ENCODE measurements at places on chromosomes 7 and 10.

- DNase-seq, result no peak
These were observed 35.8 kb downstream of the VWA2 start for GRCh38 chr10:114274616-114275453.

DNA sequence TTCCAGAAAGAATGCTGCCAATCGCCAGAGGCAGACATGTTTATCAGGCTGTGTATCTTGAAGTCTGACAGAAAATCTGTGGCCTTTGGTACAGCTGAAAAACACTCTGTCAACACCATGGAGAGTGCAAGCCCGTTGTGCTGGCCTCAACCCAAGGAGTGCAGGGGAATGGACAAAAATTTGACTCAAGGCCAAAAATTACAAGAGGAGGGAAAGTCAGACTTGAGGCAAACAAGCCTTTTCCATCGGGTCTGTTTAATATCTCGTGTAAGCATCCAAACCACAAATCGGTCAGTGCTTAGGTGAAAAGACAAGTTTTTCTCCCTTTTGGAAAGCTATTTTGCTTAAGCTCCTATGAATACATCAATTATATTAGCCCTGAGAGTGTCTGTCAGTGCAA, 305.3 kb upstream of the NFE2L3 start:
- DNase-seq, result no peak

DNA sequence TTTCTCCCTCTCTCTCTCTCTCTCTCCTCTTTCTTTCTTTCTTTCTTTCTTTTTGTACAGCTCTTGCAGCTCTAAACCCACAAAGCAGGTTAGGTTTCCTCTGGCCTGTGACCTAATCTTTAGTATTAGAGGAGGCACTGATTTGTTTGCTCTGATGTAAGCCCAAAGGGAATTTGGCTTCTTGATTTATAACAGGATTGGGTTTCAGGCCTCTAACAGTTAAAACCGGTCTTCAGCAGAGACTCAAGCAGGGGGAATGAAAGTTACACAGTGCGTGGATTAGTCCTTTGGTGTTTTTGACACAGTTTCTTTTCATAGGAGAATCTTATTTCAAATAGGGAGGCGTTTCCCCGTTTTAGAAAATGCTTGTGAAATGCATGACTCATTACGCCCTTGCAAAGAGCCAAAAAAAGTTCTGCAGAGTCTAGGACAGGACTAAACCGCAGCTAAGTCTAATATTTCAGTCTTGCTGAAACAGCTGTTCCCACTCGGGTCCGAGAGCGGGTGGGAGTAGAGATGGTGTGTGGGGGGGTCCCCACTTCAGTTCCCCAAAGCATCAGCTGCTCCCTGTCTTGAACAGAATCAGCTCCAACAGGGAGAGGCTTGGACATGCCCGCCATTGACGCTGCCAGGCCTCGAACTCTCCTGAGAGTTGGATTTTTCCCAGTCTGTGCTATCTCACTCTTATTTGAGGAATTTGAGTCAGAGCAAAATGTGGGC, 296.5 kb upstream of the PITRM1 start:
- no peak for DNase-seq

DNA sequence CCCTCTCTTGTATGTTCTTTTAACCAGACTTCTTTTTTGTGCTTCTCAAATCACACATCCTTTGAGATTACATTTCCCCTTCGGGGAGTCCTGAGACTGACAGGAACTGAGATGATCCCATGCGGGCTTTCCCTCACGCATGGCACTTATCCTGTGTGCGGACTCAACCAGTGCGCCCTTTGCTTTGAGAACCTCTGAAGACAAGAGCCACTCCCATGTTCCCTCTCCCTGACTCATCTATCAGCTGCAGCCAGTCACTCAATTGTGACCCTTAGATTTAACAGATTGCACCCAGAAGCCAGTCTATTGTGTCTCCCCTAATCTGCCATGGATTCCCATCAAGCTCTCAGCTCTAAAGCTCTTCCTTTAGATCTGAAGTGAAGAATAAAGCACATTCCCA, 353.9 kb upstream of the MEOX2 start:
- no peak for DNase-seq

DNA sequence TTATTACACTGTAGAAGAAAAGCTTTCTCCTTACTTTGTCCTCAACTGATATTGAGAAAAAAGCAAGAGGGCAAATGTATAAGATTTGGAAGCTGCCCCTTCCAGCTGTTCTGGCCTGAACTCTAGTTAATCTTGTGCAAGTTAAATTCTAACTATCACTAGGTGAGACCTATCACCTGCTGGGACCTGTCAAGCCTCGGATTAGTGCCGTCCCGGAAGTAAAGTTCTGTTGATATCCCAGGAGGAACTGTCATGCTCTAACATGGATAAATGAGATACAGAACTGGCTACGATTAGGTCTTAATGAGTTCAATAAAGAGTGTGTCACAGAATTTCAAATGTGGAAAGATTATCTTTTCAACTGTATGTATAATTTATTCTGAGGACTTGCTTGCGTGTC, 1.2 kb upstream of the BPGM start:
- DNase-seq, result no peak

DNA sequence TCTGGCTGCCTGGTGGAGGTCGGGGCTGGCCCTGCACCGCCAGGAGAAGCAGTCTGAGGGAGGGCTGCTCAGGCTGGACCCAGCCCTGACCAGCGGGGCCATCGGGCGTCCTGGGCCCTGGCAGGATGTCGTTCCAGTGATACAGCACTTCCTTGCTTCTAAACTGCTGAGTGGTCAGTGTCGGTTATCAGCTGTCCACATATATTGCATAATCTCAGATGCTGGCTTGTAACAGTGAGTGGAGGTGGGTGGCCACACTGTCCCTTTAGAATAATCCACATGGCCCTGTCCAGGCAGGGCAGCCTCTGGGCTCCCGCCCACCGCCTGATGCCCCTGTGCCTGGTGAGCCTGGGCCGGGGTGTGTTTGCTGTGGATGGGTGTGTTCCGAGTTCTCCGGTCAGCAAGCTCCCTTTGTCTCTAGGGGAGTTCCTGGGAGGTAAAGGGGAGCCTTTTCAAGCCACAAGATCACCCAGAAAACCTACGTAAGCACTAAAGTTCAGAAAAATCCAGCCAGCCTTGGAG, 86.1 kb downstream of the LHPP start:
- DNase-seq, result no peak

DNA sequence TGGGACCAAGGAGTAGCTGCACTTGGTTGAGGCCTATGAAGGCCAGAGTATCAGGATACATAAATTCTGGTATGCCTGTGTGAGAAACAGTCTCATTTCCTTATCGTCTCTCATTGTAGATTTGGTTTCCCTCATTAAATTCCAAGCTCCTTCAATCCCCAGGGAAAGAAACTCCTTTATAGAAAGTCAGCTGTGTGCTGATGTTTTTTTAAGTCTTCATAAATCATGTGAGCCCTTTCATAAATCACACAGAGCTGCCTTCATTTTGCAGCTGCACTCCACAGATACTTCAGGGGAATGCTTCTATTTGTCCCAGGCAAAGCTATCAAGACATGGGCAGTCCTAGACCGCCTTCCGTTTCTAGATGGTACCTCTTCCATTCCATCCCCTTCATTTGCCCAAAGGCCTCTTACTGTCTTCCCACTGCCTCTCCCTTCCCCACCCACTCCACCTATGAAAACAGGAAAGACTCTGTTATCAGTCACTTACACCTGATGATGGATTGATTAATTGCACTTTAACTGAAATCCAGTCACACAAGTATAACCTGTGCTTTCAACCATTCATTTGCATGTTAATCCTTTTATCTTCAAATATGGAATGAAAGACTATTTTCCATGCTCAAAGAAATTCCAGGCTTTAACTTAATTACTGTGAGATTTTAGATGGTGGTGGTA, 290.2 kb downstream of the C7orf25 start:
- DNase-seq, result no peak

- DNase-seq, result no peak
These were observed 13.1 kb downstream of the SFXN3 start for GRCh38 chr10:101044117-101044516.

- DNase-seq, result no peak
These were observed 12.6 kb downstream of the CNNM2 start for GRCh38 chr10:102930720-102931119.

GRCh38 chr10:92801978-92802872, 46.1 kb upstream of the EXOC6 start:
- DNase-seq, result no peak

GRCh38 chr7:108072116-108072515, 58.0 kb downstream of the LAMB4 start:
- no peak for DNase-seq

GRCh38 chr7:27161214-27161720, 4.1 kb downstream of the HOXA9 start:
- DNase-seq, result no peak

GRCh38 chr7:137992104-137992549, 9.8 kb downstream of the CREB3L2 start:
- DNase-seq, result no peak

DNA sequence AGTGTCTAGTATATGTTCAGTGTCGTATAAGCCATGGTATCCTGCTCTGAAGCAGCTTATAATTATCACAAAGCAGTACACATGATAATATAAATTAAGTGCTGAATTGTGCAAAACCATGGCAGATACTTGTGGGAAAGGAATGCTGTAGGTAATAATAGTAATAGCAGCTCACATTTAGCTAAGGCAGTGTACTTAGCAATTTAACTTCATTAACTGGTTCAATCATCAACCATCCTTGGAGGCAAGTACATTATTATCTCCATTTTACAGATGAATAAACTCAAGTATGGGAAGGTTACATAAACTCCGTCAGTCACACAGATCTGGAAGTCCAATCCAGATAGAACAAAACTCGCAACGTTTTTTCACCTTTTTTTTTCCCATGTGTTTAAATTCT, 21.6 kb upstream of the RNF148 start:
- DNase-seq, result no peak

- no peak for DNase-seq
These were observed 18.5 kb upstream of the ALOX5 start for GRCh38 chr10:45355494-45355893.

DNA sequence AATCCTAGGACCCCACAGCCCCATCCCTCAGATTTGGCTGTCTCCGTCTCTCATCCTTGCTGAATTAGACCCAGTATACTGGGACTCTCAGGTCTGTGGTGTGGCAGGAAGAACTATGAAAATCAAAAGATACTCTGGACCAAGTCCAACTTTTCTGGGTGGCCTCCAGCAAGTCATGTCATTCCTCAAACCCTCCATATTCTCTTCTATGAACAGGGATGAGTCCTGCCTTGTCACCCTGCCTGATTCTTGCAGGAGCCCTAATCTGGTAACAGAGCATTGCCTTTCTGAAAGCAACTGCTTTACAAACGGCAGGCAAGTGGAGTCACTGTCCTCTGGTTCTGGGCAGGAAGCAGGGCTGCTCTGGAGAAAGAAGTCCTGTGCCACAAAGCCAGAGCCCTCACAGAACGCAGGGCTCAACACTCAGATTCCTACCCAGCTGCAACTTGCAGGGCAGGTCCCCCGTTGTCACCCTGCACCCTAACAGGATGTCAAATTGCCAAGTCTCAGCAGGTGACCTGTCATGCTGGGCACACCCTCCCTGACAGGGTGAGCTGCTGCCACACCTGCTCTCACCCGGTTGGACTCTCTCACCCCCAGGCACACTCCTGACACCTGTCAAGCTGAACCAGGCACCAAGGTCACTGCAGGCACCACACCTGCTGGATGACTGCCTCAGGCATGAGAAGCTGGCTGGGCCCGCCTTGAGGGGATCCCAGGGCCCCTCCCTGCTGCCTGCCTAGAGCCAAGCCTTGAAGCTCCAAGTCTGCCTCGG, 227.7 kb downstream of the KCNMA1 start:
- no peak for DNase-seq

- DNase-seq, result peak; percentile 18
These were observed 40.8 kb downstream of the MYL10 start for GRCh38 chr7:101588131-101588935.

DNA sequence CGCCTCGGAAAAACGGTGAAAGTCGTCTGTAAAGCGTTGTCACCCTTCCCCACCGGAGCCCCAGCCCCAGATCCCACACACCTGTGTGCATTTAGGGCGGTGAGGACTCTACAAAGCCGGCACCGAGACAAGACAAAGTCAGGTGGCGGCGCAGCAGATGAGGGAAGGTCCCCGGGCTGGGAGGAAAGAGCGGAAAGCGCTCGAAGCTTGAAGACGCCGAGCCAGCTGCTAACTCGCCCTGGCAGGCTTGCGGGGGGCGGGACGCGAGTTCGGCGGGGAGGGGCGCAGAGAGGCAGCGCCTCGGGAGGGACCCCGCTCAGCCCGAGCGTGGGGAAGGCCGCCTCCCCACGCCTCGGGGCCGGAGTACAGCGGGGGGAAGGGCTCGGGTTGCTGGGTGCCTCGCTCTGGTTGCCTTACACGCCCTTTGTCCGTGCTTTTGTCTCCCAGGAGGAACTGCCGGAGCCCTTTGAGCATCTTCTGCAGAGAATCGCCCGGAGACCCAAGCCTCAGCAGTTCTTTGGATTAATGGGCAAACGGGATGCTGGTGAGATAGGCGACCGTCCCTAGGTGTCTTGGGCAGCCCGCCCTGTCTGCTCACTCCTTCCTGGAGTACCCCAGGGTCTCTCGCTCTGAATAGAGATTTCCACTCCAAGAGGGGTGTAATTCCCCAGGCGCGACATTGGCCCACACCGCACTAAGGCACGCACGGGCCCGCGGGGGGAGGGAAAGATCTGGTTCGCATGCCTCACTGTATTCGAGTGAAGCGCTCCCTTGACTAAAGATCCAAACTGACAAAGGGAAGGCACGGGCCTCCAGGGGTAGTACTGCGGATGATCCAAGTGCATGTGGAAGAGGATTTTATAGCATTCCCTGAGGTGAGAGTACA, 1.6 kb downstream of the TAC1 start:
- DNase-seq, result no peak

- DNase-seq, result no peak
These were observed 79.6 kb downstream of the NSUN6 start for GRCh38 chr10:18571780-18572179.

- DNase-seq, result no peak
These were observed 327.4 kb downstream of the RPS24 start for GRCh38 chr10:78361031-78361430.

GRCh38 chr10:13894412-13895093, 307.8 kb downstream of the PRPF18 start:
- DNase-seq, result no peak
